ENCODE measurements at places on chromosomes 11 and 22.

DNA sequence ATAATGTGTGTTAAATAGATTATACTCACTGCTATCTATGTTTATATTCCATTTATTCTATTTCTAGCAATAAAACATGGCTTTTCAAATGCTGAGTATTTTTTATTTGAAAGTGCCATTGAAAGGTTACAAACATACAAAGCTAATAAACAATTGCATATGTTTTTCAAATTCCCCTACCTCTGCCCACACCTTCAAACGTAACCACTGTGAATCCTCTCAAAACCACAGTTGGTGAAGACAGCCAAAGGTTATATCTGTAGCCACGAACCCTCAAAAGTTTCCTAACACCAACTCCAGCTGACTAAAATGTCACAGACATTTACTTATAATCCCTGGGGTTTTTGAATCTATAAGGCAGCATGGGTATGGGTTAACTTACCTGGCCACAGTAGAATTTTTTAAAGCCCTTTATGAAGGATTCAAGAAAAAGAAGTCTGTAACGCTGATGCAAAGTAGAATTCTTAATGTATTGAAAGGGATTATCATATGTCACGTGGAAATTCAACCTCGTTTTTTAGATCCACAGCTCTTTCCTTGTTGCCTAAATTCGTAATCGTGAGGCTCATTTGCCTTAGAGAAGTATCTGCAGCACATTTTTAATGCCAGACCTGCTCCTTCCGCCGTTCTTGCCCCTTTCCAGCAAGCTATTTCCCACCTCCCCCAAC is 122.5 kb upstream of the ZC3H12C start:
- DNase-seq = no peak

DNA sequence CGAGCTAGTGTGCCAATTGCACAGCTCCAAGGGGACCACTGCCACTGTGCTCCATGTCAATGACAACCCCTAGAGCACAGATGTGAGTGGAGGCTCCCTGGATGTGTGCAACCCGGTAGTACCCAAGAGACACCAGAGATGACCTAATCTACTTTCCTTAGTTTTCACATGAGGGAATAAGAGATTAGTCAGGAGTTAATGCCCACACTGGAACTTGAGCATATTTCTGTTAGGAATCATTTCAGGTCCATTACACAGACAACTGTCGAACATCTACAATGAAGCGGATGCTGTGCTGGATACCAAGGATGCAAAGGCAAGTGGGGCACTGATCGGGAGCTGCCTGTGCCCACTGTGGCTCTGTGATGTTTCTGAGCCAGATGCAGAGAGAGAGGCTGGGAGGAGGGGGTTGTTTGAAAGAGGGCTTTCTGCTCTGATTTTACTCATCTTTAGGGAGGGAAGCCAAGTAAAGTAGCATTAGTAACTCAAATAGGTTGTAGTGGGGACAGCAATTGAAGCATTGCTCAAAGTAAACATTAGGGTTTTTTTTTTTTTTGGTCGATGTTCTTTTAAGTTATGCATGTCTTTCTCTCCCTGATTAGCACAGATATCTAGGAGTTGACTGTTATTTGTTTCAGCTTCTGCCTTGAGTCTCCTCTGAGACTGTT is 82.5 kb upstream of the SORL1-AS1 start:
- DNase-seq = no peak

GRCh38 chr11:64355078-64355940 is 3.7 kb upstream of the RPS6KA4 start:
- DNase-seq = no peak

GRCh38 chr22:47835726-47836125 is 1073.3 kb downstream of the TBC1D22A start:
- DNase-seq = no peak

DNA sequence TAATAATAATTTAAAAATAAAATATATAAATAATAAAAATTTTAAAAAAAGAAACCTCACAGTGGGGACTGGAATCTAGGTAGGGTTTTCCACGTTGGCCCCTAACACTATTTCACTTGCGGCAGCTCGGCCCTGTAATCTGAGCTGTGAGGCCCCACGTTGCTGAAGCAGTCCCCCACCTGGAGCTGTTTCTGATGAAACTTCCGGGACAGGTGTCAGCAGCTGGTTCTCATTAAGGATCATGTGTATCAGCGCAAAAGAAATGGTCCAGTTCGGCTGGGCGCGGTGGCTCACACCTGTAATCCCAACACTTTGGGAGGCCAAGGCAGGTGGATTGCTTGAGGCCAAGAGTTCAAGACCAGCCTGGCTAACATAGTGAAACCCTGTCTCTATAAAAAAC is 17.3 kb downstream of the RHOD start:
- DNase-seq = no peak

- DNase-seq = no peak
Measured at GRCh38 chr11:44029977-44030911, 17.5 kb upstream of the ACCSL start.
